Right ventricle myocardium inferior (tissue), 1 donor: ENCODE measurements at places on chromosomes 13 and 19. TPM values are rescaled to one million over a fixed set of nuclear protein-coding genes. Genes with fewer than 3 reads are reported as not detected.

DNA sequence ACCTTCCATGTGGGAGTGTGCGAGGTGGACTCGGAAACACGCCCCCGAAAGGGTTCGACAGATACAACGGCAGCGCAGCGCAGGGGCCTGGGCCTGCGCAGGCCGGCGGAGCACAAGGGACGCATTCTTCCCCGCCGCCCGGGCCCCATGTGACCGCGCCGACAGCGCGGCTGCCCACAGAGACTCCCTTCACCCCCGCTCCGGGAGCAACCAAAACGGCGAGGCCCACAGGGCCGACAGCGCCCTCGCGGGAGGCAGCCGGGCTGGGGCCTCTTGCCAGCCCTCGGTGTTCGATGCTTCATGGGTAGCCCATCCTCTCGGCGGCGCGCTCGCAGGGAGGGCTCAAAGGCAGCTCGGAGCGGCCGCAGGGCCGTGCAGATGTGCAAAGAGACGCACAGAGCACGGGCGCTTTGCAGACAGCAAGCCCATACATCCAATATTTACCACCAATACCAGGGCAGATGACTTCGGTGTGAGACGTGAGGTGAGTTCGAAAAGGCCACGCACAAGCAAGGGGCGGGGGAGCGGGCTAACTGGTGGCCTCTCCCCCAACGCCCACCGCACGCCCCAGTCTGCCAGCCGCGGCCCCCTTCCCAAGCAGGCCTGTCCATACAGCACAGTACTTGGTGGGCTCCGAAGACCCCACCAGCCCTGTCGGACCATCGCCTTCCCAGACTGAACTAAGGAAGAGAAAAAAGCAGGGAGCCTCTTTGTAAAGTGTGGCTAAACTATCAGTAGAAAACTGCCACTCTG is 89.9 kb downstream of the CRYL1 start:
- DNase-seq: no peak

DNA sequence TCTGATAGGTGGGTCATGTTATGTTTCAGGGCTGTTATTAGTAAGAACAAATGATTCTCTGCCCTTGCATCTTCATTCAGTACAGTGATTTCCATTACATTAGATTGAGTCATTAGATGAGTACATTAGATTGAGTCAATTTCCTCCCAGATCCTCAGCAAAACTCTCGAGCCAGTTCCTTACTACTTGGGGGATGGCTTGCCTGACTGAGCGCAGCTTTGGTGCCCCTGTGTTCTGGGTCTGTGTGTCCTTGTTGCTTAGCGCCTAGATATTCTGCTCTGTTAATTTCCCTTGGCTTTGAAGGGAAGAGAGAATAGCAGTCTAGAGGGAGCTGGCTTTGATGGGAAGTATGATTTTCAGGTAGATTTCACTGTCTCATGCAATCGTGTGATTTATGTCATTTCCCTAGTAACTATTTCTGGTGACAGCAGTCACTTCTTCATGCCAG is 19.1 kb upstream of the SCEL start:
- no peak for DNase-seq

- peak; percentile 16 for DNase-seq
Observed at GRCh38 chr19:48553676-48554384, 1.9 kb downstream of the SULT2B1 start.

DNA sequence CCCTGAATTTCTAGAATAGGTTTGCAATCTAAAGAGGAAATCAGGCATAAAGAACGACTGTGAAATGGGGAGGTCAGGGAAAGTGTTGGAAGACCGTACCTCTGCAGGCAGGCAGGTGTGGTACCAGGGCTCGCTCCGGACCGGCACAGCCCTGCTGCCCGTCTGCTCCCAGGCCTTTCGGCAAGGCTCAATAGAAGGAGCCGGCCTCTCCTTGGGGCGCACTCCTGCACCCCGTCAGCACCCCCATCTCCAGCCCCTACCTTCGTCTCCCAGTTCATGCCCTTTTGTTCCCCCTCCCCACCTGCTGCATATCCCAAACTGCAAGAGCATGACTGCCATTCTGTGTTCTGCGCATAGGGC is 139.8 kb upstream of the SOX1 start:
- no peak for DNase-seq

GRCh38 chr19:36054733-36055686 is at the start of gene WDR62:
Gene WDR62 (plus strand): TSS chr19:36054897. CDS start chr19:36054972, 75 bp downstream.
- peak; percentile 98 for DNase-seq

DNA sequence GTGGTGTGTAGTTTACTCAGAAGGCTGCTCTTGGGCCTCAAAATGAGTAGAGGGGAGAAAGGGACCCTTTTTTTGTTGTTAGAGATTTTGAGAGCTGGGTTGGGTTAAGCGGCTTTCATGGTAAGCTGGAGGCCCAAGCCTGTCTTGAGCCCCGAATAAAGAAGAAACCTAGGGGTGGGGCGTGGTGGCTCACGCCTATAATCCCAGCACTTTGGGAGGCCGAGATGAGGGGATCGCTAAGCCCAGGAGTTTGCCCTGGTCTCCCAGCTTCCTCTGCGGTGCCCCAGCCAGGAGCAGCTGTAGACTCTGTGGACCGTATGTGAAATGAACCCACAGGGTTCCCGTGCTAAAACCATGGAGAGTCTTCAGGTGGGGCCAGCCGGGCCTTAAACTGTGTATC is 56.1 kb downstream of the KDM4B start:
- DNase-seq: peak; percentile 40

DNA sequence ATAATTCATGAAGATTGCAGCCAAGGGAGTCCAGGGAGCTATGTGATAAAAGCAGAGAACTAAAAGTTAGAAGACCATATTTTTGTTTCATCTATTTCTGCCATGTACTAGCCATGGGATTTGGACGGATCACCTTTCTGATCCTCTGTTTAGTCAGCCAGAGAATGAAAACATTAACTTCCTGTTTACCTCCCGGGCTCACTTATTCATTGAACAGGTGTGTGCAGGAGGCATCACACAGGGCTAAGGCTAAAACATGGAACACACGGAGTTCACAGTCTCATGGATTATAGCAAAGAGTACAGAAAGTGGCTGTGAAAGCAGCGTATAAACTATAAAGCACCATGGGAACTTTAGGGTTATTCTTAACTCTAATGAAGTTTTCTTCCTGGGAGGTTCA is 96.8 kb downstream of the GPR12 start:
- no peak for DNase-seq

DNA sequence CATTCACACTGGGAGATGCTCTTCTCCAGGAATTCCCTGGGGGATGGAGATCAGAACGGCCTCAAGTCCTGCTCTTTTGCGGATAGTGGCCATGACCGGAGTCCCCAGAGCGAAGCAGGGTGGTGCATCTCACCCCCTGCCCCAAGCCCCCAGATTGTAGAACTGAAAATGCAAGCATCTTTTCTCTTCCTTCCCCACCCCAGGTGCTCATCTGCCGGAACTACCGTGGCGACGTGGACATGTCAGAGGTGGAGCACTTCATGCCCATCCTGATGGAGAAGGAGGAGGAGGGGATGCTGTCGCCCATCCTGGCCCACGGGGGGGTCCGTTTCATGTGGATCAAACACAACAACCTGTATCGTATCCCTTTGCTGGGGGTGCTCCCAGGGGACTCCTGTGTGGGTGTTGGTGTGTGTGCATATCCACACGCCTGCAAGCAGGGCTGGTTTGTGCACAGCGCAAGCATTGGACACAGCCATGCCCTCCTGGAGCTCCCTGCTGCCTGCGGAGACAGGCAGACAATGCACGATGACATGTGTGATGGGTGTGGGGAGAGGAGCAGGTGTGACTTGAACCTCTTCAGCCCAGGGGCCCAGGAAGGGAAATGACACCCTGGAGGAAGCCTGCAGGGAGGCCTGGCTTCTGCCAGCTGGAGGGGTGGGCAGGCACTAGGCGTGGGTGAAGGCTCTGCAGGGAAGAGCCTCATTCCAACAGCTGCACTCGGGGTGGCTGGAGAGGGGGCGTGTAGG is 5.7 kb downstream of the AP1M1 start:
- no peak for DNase-seq

- DNase-seq: no peak
Observed at GRCh38 chr19:6752256-6753177, 13.0 kb downstream of the TRIP10 start.

- DNase-seq: peak; percentile 17
Observed at GRCh38 chr13:60329221-60329923, 67.6 kb upstream of the TDRD3 start.

DNA sequence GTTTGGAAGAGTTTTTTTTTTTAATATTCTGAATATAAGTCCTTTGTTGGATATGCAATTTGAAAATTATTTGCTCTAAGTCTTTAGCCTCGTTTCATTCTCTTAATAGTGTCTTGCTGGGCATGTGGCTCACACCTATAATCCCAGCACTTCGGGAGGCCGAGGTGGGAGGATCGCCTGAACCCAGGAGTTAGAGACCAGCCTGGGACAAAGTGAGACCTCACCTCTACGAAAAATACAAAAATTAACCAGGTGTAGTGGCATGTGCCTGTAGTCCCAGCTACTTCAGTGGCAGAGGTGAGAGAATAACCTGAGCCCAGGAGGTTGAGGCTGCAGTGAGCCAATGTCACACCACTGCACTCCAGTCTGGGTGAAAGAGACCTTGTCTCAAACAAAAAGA is 87.3 kb upstream of the UBAC2 start:
- DNase-seq: no peak

- DNase-seq: no peak
Observed at GRCh38 chr19:2309734-2310362, 1.9 kb upstream of the LINGO3 start.

- DNase-seq: no peak
Observed at GRCh38 chr13:107395927-107396662, 819.2 kb downstream of the LIG4 start.

- no peak for DNase-seq
Observed at GRCh38 chr19:33052352-33052972, 12.2 kb downstream of the RHPN2 start.

- no peak for DNase-seq
Observed at GRCh38 chr13:92500192-92500591, 726.4 kb upstream of the GPC6 start.

DNA sequence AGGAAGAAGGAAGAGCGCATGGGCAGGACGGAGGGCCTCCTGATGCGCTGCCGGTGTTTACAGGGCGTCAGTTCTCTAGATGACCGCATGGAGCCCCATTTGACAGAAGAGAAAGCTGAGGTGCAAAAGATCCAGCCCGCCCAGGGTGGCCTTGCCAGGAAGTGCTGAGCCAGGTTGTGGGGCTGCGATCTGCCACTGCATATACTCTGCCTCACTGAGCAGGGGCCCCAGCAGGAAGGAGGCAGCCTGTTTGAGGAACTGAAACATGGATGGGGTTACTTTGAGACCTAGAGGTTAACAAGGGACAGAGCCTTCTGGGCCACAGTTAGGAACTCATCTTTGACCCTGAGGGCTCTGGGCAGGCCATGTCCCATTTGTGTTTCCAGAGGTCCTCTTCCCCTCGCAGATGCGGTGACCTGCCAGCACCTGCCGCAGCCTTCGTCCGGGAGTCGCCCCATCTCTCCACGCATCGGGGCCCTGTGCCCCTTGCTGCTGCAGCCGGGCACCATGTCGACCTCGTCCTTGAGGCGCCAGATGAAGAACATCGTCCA is 3.2 kb downstream of the EPN1 start:
- no peak for DNase-seq

DNA sequence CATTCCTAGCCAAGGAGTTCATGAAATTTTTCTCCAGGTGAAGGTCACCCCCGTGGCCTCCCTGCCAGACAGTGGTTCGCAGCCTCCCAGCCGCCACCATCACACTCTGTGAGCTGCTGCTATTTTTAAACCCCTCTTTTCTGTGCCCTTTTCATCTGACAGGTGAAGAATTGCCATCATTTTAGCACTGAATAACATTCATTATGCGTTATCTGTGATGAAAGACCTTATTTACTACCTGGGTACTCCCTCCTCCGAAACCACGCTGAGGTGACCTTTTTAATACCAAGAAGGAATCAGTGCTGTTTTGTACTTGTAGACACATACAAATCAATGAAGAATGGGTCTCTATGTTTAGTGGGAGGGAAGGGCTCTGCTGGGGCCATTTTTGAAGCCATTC is 148.9 kb upstream of the GPR12 start:
- no peak for DNase-seq

GRCh38 chr19:7488736-7489353 is at the start of gene PEX11G:
Gene PEX11G (minus strand): TSS chr19:7489035. CDS start chr19:7489010, 25 bp downstream.
- DNase-seq: peak; percentile 96

- no peak for DNase-seq
Observed at GRCh38 chr13:31094331-31095015, 67.2 kb downstream of the HSPH1 start.

DNA sequence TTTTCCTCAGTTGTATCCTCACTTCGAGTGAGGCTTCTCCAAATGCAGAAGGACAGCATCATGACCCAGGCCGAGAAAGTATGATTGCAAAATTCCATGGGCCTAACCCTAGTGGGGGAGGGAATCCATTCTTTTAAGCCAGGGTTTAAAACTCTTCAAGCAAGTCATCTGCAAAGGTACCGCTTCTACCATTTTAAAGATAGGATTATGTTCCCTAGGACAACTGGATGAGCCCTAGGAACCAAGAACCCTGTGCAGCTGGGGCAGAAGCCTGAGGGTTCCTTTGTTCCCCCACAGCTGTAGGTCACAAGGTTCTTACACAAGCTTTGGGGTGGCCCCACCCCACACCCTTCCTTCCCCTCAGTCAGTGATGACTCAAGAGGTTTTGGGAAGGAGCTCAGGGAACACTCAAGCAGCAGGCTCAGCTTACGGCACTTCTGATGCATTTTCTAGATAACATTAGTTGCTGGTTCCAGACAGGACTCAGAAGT is 13.5 kb downstream of the ARL11 start:
- DNase-seq: peak; percentile 80

Gene RASGRP4
- 1.7 TPM for total RNA-seq

Gene GZMM
- not detected for total RNA-seq

Gene LILRB2
- 2.9 TPM for total RNA-seq

Gene ZNF583
- 5.4 TPM for total RNA-seq

Gene DLL3
- not detected for total RNA-seq

Gene LILRB1
- 1.8 TPM for total RNA-seq

Gene ZNF468
- 7.1 TPM for total RNA-seq
